ENCODE measurements at places on chromosomes 2 and 18.
A peak's percentile ranks its signal among the peaks of the same experiment; 100 is the strongest.

GRCh38 chr2:241351640-241352031, 4.4 kb upstream of the FARP2 start:
- DNase-seq = no peak

GRCh38 chr2:10985260-10985659, 73.5 kb downstream of the KCNF1 start:
- no peak for DNase-seq

DNA sequence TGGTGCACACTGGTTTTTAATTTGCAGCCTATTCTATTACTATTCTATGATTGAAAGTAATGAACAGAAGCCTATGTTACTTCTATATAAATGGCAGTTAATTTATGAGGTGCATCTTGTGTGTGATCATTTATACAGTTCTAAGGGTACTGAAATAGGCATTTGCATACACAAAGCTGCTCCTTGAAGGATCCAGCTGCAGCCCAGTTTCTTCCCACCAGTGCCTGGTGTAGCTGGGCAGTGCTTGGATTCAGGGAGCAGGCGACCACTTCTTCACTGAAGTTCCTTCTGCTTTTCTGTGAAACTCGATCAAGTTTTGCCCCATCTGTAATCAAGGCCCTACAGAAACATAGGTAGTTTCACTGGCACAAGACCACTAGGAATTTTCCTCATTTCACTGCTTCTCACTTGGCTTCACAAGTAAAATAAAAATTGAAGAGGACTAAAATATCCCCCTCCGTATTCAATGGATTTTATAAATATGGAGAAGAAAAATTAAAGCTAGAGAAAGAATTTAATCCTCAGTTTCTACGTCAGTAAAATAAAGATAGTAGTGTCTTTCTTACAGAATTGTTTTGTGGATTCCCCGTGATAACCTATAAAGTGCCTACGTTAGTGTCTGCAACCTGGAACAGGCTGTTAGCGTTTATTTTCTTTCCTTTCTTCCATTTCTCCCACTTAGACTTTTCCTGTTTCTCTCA, 1.7 kb upstream of the LPIN2 start:
- no peak for DNase-seq

DNA sequence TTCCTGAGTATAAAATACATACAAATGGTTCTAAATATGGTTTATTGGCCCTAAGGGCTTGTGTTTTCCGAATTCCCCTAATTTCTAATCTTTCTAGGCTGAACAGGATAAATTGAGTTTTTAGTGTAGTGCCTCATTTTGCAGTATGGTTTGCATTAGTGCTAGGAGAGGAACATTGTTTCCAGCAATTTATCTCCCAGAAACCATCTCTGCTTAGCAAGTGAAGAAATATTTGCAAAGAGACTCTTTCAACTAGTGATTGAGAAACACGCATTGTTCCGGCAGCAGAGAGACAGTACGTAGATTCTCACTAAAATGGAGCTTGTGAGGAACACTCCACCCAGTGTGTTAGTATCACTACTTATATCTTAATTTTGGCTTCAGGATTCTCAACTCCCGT, 177.8 kb upstream of the EPAS1 start:
- no peak for DNase-seq

- DNase-seq = no peak
Observed at GRCh38 chr2:240935103-240935876, 29.2 kb downstream of the CROCC2 start.

DNA sequence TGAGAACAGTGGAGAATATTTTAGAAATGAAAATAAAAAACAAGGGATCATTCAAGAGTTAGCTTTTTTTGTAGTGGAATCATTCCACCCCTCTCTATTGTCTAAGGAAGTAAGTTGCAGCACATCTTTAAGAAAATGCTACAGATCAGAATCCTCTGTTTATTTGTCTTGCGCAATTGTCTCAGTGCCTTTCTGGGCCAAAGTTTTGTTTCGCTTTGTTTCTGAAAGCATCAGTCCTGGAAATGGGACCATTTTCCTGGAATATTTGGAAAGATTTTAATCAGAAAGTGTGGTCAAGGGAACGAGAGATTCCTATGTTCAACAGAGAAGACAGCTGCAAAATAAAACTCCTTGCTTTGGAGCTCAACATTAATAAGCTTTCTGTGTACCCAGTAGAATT, 74.0 kb downstream of the NRXN1 start:
- no peak for DNase-seq

DNA sequence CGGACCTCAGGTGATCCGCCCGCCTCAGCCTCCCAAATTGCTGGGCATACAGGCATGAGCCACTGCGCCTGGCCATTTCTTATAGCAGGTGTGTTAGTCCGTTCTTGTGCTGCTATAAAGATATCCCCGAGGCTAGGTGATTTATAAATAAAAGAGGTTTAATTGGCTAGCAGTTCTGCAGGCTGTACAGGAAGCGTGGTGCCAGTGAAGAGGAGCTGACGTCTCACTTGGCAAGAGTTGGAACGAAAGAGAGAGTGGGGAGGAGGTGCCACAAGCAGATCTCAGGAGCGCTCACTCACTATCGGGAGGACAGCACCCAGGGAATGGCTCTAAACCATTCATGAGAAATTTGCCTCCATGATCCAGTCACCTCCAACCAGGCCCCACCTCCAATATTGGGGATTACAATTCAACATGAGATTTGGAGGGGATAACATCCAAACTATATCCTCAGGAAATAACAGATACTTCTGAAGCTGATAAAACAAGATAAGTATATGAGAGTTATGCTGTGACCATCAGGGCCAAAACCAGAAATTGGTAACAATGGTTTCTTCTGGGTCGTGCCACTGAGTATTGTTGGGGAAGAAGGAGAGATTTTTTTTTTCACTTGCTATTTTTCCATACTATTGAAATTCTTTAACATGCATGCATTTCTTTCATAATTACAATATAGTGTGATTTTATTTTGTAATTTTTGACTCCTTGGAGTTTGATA, 7.4 kb upstream of the RMC1 start:
- no peak for DNase-seq

- DNase-seq = no peak
Observed at GRCh38 chr18:228586-228985, 39.3 kb downstream of the THOC1 start.

DNA sequence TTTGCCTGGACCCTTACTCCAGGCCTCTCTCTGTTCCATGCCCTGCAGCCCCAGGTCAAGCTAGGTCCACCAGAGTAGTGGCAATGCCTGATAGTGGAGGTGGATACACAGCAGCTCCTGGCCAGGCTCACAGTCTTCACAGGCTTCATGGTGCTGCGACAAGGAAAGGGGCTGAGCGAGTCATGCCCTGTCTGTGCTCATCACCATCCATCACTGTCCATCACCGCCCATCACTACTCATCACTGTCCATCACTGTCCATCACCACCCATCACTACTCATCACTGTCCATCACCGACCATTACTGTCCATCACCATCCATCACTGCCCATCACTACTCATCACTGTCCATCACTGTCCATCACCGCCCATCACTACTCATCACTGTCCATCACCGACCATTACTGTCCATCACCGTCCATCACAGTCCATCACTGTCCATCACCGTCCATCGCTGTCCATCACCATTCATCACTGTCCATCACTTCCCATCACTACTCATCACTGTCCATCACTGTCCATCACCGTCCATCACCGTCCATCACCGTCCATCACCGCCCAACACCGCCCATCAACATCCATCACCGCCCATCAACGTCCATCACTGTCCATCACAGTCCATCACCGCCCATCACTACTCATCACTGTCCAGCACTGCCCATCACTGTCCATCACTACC, 57.1 kb upstream of the OTOS start:
- no peak for DNase-seq

DNA sequence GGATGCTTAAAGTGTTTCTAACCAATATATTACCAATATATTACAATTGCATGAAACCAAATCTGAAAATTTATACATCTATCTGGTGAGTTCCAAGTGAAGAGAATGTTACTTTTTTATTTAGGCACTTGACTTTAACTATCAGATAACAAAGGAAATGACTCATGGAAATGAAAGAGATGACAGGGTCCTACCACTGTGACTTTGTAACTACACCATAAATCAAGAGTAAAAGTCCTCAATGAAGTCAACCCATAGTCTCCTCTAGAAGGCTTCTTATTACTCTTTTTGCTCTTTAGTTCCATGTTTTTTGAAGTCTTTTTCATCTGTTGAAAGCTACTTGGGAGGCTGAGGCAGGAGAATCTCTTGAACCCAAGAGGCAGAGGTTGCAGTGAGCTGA, 545.0 kb upstream of the PIK3C3 start:
- no peak for DNase-seq

DNA sequence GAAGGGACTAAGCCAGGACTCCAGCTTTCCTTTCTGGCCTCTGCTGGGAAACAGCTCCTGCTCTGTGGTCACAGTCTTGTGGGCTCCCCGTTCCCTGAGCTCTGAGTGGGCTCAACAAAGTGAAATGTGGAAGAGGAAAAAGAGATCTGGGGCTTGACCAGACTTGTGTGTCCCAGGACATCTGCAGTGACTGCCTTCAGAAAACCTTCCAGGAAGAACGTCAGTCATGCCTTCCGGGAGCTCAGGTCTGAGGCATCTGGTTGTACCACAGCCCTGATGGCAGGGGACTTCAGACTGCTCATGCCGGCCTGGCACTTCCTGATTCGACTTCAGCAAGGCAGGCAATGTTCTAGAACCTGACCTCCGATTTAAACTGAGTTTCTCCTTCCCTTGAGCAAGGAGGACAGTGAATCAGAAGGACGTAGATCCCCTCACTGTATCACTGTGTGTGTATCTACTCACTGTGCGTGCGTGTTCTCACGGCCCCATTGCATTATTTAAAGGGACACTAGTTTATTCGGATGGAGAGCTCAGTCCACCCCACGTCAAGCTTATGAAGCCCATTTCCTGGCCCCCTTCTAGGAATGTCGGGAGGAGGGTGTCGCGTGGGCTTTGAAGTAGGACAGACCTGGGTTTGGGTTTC, 548 bp upstream of the FBLN7 start:
- peak; percentile 47 for DNase-seq

GRCh38 chr2:207123335-207123744, 42.4 kb downstream of the KLF7 start:
- DNase-seq = no peak

DNA sequence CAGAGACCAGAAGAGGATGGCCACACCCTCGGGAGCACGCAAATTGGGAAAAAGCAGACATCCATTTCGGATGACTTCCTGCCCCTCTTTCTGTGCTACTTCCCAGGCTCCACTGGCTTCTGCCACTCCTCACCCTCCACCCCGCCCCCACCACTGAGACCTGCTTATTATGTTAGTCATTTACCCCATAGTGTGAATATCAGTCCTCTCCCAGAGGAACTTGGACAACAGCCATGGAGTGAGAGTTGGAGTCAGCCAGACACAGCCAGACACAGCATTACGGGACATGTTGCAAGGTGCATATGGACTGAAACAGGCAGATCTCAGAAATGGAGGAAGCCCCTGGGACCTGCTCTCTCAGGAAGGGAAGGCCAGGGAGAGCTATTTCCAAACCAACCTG, 51.8 kb downstream of the CTIF start:
- no peak for DNase-seq

DNA sequence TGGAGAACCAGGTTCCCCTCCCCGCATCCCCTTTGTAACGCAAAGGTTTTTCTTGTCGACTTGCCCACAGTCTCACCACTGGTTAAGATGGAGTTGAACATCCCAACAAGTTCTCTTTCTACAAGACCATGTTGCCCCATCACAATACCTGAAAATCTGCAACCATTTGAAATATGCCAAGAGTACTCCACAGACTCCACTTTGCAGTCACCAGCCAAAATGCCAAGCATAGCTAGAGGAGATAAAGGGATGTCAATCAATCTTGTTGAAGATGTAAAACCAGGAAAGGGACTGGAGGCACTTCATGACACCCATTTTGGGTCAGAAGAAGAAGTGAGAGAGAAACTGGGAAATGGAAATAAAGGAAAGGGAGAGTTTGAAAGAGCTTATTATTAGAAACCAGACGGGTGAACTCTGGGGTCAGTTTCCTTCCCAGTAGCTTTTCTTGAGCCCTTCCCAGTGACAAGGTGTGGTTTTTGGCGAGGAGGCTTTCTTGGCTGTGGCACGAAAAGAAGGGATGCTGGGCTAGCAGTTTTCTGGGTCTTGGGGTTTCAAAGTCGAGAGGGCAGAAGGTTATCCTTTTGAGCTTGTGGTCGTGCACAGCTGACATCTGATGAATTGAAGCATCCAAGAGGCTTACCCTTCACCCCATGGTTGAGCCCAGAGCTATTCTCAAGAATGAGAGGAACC, 79.3 kb downstream of the ACAA2 start:
- DNase-seq = no peak

- no peak for DNase-seq
Observed at GRCh38 chr18:21361307-21361880, 119.4 kb downstream of the GREB1L start.

GRCh38 chr2:96359866-96360265, 24.3 kb downstream of the NCAPH start:
- DNase-seq = no peak

GRCh38 chr2:126536605-126537200, 119.3 kb upstream of the GYPC start:
- no peak for DNase-seq

- DNase-seq = no peak
Observed at GRCh38 chr2:29412197-29412925, 297.1 kb downstream of the CLIP4 start.

GRCh38 chr2:70919672-70920366, 15.9 kb upstream of the ATP6V1B1 start:
- DNase-seq = peak; percentile 68

- DNase-seq = no peak
Observed at GRCh38 chr2:58429014-58429875, 188.1 kb upstream of the FANCL start.

- DNase-seq = no peak
Observed at GRCh38 chr2:3725458-3726250, 22.3 kb downstream of the DCDC2C start.

GRCh38 chr18:69002233-69002632, 204.4 kb downstream of the CCDC102B start:
- no peak for DNase-seq

DNA sequence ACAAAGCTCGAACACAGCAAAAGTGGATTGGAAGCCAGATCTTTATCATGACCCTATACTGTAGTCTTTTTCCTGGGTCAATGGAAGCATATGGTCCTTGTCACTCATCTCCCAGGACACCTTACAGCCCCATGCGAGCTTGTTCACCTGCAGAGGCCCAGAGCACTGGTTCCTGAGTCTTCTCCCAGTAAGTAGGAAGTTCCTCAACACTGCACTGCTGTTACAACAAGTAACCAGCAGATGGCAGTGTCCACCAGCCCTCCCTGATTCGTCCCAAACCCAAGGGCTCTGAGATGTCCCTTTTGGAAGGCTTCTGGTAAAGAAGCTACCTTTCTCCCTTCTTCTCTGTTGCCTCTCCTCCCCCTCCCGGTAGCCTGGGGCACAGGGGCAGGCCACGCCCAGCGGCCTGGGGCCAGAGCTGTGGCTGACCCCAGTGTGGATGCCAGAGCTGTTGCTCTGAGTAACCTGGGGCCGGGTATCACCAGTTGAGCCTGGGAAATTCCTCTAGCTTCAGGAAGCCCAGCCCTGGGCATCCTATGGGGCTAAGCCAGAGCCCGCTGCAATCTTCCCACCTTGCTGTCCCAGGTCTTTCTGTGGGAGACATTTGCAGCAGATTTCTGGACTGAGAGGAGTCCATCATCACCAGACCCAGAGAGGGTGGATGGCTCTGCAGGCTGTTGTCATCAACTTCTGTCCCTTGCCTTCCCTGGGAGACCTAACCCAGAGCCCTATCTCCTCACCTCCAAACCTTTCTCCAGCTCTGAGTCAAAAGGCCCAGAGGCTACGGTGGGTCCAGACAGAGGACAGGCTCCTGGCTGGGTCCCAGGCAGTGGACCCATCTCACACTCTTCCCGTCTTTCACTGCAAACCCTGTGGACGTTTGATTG, 5.3 kb upstream of the GDF7 start:
- DNase-seq = peak; percentile 77
